Head of caudate nucleus (tissue), 42 donors: ENCODE measurements at places on chromosomes 12 and 14.

DNA sequence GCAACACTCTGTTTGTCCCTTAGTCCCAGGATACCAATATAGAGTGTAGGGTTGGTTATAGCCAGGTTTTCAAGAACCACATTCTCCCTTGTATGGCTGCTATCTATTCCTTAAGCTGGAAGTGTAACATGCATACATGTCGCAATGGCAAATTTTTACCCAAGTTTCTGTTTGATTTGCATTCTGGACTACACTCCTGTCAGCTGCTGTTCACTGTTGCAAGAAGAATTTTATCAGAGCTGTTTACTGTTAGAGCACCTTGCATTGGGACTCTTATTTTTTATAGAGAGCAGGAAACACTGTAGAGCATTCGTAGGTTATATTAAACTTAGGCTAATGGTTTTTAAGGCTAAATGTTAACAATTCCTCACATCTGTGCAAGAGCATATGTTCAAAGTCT, 376.0 kb upstream of the LRFN5 start:
- no peak for DNase-seq

DNA sequence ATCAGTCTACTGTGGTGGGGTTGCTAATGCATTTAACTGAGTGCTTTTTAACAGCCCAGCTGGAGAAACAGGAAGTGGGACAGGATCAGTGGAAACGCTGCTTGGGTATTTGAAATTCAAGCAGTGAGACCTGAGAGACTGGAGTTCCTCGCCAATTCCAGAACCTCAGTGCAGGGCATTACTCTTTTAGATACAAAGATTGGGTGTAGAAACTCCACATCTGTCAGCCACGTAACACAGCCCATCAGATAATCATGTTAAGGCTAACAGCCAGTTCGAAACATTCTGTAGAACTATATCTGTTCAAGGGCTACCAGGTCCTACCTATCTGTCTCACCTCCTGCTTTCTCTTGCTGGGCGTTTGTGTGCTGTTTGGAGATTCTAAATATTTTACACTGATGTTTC, 45.5 kb downstream of the RAD52 start:
- no peak for DNase-seq

DNA sequence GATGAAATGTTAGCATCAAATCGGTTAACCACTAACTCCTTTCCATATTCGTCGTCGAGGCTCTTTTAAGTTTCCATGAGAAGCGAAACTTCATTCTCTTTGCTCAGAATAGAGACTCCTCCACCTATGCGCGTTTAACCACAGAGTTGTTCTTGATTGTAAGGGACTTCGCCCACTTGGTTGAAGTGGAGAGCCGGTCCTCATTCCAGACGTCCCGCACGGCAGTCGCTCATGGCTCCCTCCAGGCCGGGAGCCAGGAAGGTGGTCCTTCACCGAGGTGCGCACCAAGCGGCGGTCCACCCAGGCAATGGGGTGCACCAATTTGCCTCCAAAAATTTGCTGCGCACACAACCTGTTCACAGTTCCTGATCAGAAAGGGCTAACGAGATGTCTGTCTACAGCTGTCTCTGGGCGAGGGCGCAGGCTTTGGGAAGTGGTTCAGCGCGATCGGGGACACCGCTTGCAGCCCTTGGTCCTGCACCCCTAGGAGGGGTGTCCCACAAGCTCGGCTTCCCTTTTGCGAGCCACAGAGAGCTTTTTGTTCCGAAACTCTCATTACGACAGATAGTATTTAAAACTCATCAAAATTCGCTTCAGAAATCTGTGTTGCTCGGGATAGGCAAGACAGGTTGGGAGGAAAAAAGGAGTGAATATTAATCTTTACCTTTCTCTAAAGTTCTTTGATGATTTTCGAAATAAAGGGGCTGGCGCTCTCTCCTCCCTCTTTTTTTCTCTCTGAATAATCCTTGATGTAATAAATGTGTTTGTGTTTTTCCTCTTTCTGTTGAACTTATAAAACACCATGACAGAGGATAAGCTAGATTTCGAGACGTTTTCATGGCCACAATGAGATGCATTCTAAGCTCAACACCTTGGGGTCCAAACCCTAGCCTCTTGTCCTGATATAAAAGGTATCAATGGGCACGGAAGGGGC, 6.4 kb upstream of the ALX1 start:
- no peak for DNase-seq

DNA sequence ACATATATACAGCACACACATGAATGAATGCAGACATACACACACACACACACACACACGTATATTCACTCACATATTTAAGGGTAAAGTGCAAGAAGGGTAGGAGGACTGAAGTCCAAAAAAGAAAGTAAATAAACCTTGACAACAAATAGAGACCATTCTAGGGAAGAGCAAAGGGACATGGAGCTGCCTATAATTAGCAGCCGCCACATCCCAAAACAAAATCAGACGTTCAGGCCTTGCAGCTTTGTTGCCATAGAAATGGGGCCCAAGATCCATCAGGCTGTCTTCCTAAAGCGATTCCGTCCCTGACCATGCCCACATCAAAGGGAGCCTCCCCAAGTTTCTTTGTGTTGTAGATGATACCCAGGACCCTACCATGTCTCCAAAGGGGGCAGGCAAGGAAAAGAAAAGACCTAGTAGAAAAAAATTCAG, 703.5 kb upstream of the TBX3 start:
- DNase-seq: no peak

GRCh38 chr12:88931598-88931997, 351.3 kb upstream of the KITLG start:
- DNase-seq: no peak

DNA sequence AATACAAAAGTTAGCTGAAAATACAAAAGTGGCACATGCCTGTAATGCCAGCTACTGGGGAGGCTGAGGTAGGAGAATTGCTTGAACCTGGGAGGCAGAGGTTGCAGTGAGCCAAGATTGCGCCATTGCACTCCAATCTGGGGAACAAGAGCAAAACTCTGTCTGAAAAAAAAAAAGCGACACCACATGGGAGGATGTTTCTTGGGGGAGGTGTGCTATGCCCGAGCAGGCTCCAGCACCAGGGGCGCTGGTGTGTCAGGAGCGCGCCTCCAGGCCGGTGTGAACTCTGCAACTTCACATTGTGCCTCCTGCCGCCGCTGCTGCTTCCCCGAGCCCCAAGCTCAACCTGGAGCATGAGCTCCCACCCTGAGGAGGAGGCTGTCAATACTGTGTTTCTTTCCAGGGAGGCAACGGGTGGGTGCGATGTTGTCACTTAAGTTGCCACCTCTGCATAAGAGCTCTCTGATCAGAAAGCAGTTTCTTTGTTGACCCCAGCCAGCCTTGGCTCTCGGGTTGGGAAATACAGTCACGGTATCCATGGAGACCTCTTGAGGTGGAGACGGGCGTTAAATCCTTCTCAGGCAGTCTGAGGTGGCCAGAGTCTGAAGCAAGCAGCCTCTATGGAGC, 18.9 kb downstream of the DEGS2 start:
- peak; percentile 64 for DNase-seq

DNA sequence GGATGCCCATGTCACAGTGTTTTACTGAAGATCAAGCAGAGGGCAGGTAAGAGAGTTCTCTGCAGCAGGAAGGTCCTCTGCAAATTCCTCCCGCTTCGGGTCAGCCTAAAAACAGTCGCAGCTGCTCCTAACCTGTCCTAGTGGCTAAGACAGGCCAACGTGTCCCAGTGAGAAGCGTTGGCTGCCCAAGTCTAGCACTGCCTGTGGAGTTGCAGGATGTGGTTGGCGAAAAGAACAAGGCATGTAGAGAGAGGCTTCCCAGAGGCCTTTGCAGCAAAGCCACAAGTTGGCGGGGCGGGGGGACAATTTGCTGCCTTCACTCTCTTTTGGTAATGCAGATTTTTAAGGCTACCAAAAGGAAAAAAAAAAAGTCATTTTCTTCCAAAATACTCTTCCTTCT, 340.1 kb downstream of the BCL11B start:
- no peak for DNase-seq

DNA sequence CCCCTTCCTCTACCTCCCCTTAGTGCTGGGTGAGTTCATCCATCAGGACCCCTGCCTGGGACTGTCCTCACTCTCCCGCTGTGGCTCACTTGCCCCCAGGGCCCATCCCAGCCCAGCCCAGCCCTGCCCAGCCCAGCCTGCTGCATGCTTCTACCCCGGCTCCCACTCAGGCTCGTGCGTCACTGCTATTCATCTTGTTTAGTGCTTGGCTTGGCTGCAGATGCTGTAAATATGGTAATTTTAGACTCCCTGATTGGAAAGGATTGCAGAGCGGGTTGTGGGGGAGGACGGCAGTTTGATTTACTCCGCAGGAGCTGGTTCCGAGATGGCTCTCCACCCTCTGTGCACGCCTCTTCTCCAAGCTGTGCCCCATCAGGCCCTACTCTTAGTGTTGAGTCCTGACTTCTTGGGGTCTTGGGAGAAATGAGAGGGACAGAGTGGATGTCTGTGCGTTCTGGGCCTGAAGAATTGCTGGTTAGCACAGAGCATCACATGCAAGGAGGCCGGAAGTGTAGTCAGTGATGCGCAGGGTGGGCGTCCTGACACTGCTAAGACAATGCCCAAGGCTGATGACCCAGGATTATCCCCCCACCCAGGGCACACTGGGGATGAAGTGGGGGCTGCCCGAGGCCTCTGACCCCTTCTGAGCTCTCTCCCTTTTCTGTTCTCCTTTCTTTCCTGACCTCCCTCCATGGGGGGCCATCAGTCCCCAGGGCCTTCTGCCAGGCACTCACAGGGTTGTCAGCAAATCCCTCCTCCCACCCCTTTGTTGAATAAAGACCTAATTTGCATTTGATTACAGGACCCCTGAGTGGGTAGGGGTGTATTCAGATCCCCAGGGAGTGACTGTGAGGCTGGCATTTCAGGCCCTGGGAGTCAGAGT, 244.4 kb downstream of the ZFP36L1 start:
- no peak for DNase-seq

- DNase-seq: no peak
Measured at GRCh38 chr12:11861864-11862600, 208.7 kb upstream of the BCL2L14 start.

DNA sequence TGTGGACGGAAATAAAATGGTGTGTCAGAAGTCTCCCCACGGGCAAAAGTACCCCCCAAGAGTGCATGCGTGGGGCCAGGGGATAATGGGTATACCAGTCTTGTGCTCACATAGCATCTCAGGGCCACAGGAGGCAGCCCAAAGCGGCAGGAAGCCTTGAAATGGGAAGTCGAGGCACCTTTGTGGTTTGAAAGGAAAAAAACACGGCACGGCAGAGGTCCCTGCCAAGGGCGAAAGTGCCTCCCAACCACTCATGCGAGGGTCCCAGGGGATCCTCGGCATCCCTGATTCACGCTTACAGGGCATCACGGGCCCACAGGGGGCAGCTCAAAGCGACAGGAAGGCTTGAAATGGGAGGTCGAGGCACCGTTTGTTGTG, 583.2 kb downstream of the ALG10 start:
- DNase-seq: no peak

GRCh38 chr12:13537623-13538022, 341.1 kb downstream of the EMP1 start:
- DNase-seq: no peak

DNA sequence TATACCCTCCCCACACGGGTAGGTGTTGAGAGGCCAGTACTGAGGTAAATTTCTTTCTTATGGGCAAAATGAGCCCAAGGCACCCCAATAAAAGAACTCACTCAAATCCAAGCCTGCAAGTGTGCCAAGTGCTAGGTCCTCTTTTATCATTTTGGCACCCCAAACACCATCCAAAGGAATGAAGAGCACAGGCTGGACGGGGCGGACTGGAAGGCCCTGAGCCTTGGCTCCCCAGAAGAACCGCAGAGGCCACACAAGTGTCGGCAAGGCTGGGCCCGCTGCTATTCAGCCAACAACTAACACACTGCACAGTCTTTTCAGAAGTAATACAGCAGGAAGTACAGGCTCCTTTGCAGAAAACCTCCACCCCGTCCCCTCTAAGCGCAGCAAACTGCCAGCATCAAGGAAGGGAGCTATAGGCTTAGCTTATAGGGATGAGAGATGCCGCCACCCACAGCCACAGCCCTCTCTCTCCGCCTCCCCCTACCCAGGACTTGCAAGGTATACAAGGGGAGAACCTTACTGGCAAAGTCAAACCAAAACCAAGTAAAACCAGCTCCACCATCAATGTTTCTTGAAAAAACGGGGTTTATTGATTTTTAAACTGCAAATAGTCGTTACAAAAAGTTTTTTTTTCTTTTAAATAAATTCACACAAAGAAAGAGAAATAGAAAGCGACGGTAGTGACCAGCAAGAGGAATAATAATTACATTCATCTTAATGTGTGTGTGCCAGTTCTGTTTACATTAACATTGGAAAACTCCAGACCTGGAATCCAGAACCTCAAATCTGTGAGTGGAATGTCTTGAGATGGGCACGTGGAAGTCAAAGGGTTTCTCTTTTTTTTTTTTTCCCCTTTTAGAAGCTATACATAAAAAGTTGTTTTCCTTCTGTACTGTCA, 5.5 kb downstream of the ZFP36L1 start:
- no peak for DNase-seq

DNA sequence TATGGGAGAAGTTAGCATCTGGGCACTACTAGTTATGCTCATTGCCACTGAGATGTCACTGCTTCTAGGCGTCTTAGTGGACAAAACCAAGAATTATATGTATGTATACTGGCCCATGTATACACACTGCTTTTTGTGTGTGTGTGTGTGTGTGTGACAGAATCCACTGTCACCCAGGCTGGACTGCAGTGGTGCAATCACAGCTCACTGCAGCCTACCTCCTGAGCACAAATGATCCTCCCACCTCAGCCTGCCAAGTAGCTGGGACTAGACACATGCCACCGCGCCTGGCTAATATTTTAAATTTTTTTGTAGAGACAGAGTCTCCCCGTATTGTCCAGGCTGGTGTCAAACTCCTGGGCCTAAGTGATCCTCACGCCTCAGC, 25.2 kb downstream of the LIMA1 start:
- DNase-seq: no peak

DNA sequence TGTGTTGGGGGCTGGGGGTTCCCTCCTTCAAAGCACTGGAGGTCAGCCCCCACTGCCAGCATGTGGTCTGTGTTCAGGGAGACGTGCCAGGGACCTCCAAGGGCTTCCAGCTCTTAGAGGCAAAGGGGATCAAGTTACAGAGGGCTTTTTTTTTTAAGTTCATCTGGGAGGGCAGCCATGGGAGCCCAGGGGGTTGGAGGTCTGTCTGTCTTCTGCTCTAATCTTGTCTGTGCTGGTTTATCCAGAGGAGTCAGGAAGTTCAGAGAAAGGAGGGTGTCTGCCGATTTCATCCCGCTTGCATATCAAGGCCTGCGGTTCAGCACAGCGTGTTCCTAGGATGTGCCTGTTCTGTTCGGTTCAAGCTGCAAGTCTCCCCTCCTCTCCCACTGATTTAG, 72.2 kb downstream of the TMEM132C start:
- DNase-seq: no peak

DNA sequence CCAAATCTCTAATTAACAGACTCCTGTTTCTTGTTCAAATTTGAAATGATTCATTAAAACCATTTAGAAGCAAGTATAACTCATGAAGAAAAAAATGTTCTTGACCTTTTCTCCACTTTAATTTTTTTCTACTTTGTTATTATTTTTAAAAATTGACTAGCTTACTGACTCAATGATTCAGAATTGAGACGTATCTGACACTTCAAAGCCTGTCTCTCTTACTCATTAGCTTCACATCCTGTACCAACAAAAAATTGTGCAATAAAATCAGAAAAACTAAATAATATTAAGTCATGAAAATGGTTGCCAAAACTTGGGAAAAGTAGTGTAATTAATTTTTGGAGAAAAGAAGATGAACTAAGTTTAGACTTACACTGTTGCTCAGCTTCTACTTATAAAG, 331.2 kb downstream of the SLC16A7 start:
- no peak for DNase-seq

- DNase-seq: no peak
Measured at GRCh38 chr14:68297876-68298468, 478.4 kb downstream of the RAD51B start.
